ENCODE measurements at places on chromosomes 6 and 20. TPM values are rescaled to one million over a fixed set of nuclear protein-coding genes. Genes with fewer than 3 reads are reported as not detected.

Gene HTR1E
- total RNA-seq = not detected

Gene PRND
- not detected for total RNA-seq

Gene TIAM2
- total RNA-seq = 6.8 TPM

DNA sequence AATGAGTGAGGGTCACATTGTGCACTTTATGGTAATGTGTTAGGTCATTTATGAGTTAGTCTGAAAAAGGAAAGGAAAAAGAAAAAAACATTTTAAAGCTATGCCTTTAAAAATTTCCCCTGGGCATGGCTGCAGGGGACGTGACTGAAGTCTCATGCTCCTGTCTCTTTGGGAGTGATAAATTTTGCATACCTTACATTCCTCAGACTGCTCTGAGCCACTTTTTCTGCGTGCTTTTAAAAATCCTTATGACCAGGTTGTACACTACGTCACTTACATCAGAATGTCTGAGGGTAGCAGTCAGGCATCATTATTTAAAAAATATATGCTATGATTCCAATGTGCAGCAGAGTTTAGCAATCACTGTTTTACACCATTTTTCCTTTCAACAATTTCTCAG lies 121.2 kb downstream of the RFPL4B start:
- H3K36me3 ChIP-seq = no peaks in the 10 kb centered on the region
- no peaks in the 10 kb centered on the region for H3K27me3 ChIP-seq
- H3K4me1 ChIP-seq = no peaks in the 10 kb centered on the region
- no peak overlapping the region for H3K27ac ChIP-seq
- no peak overlapping the region for H3K4me3 ChIP-seq

DNA sequence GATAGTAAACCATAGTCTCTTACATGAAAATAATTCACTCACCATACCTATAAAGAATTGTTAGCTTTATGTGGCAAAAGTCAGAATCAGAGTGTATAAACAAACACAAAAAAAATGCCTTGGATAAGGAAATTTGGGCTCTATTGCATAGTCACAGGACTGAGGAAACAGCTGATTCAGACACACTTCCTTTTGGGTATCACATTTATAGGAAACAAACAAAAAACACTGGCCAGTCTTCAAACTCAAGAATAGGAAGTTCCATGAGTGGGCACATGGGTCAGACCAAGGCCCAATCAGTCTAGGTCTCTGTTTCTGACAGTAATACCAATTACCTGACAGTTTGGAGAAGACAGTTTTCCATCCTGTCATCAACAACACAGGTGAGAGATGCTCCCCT lies 8.0 kb downstream of the SLC18B1 start:
- H3K4me3 ChIP-seq = no peak overlapping the region
- no peak for DNase-seq
- peaks cover 2% of the 10 kb centered on the region for H3K4me1 ChIP-seq
- no peak overlapping the region for H3K27ac ChIP-seq

DNA sequence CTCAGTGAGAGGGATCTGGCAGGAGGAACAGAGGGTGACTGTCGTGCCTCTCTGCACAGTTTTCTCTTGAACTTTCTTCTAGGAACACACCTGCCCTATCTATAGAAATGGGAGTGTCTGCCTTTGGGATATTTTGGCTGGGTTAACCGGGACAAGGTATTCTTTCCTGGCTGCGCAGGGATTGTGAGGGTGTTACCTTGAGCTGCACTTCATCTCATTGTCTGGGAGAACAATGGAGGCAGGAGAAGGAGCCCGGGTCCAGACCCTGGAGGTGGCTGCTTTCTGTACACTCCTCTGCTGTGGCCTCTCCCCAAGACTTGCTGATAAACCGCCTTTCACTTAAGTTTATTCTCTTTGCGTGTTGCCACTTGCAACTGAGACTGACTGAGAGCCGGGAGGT lies 192.8 kb downstream of the TBXT start:
- no peaks in the 10 kb centered on the region for H3K36me3 ChIP-seq
- H3K27ac ChIP-seq = no peak overlapping the region
- H3K27me3 ChIP-seq = peaks cover 10% of the 10 kb centered on the region
- no peaks in the 10 kb centered on the region for H3K4me1 ChIP-seq
- no peak overlapping the region for H3K4me3 ChIP-seq

GRCh38 chr6:10081075-10081474 lies 333.8 kb downstream of the TFAP2A start:
- DNase-seq = no peak
- no peaks in the 10 kb centered on the region for H3K36me3 ChIP-seq
- H3K4me3 ChIP-seq = no peak overlapping the region
- H3K27ac ChIP-seq = no peak overlapping the region
- no peaks in the 10 kb centered on the region for H3K4me1 ChIP-seq

- peaks cover 33% of the 10 kb centered on the region for H3K36me3 ChIP-seq
- H3K27me3 ChIP-seq = no peaks in the 10 kb centered on the region
- no peak overlapping the region for H3K27ac ChIP-seq
- no peak overlapping the region for H3K4me3 ChIP-seq
These were observed 155.1 kb downstream of the DTNBP1 start for GRCh38 chr6:15507746-15508145.

- no peak for DNase-seq
- H3K4me3 ChIP-seq = peak overlapping the region; percentile 85
- peaks cover 23% of the 10 kb centered on the region for H3K36me3 ChIP-seq
- H3K4me1 ChIP-seq = peaks cover 55% of the 10 kb centered on the region
- no peaks in the 10 kb centered on the region for H3K27me3 ChIP-seq
These were observed 889 bp upstream of the FLOT1 start for GRCh38 chr6:30743099-30744053.

GRCh38 chr6:14440940-14441781 lies 323.6 kb downstream of the CD83 start:
- H3K4me3 ChIP-seq = no peak overlapping the region
- DNase-seq = no peak
- peaks cover 10% of the 10 kb centered on the region for H3K4me1 ChIP-seq
- H3K36me3 ChIP-seq = no peaks in the 10 kb centered on the region

DNA sequence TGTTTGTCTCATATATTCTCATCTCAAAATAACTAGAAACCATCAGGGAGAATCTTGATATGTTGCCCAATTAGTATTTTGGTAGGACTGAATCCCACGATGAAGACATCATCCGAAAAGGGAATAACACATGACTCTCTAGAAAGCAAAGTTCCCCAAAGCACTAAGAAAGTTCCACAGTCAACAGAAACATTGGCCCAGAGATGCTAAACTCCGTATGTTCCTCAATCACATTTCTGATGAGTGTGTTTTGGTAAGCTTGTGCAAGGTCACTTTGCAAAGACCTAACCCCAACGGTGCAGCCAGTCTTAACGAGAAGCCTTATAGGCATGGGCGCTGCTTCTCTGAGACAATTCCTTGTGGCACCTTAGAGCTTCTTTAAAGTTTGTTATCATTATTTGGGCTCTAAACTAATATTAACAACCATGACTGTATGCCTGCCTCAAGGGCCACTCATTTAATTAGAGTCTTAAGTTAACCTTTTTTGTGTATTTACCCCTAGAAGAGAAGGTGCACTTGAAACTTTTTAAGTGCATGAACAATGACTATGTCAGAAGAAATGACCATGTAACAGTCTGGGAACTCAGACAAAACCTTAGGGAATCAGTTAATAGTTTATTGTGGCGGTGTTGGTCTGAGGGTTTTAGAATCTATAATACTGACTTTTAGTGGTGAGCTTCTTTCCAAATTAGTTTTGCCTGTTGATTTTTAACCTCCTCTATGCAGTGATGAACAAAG lies 202.0 kb upstream of the RAB32 start:
- DNase-seq = no peak
- no peaks in the 10 kb centered on the region for H3K4me1 ChIP-seq
- H3K27ac ChIP-seq = no peak overlapping the region
- H3K36me3 ChIP-seq = no peaks in the 10 kb centered on the region

Measured in T-cell (primary cell).